ENCODE measurements at places on chromosomes 16 and 17.

DNA sequence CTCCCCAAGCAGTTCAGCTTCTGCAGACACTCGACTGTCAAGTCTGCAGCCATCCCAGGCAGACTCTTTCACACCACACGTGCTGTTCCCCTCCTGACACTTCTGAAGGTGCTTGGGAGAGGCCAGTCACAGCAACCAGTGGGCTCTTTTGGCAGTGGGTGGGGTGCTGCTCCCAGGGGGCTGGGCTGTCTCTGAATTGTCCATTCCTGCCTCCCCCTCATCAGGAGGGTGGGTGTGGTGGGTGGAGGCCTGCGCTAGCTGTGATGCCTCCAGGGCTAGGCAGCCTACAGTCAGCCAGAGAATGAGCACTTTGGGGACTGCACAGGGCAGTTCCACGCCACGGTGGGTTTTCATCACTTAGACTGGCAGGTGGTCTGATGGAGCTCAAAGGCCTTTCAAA, 10.3 kb downstream of the STARD3 start:
- DNase-seq = no peak

GRCh38 chr16:65064131-65064530, 57.7 kb downstream of the CDH11 start:
- no peak for DNase-seq

GRCh38 chr16:630249-630814, 453 bp upstream of the WFIKKN1 start:
- peak; percentile 51 for DNase-seq

DNA sequence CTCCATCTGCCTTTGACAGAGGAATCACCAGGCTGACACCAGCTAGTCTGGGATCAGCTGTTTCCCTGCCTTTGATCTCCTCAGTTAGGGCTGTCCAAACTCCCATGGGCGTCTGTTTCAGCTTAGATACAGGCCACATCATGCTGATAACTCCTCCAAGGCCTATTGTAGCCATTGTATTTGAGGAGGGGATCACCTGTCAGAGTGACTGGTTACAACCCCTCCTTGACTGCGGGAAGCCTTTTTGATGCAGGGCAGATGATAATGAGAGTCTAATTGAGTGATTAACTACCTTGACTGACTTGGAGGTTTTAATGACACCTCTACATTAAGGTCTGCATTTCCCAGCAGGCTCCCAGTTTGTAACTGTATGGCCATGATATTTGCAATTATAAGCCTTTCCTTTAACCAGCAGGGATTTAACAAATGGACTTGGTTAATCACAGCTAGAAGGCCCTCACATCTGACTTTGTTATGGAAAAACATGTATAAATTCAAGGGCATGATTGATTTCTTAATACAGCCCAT, 863.5 kb downstream of the KCNJ2 start:
- DNase-seq = no peak

- no peak for DNase-seq
These were observed 2.9 kb downstream of the CMTM1 start for GRCh38 chr16:66569131-66569530.

DNA sequence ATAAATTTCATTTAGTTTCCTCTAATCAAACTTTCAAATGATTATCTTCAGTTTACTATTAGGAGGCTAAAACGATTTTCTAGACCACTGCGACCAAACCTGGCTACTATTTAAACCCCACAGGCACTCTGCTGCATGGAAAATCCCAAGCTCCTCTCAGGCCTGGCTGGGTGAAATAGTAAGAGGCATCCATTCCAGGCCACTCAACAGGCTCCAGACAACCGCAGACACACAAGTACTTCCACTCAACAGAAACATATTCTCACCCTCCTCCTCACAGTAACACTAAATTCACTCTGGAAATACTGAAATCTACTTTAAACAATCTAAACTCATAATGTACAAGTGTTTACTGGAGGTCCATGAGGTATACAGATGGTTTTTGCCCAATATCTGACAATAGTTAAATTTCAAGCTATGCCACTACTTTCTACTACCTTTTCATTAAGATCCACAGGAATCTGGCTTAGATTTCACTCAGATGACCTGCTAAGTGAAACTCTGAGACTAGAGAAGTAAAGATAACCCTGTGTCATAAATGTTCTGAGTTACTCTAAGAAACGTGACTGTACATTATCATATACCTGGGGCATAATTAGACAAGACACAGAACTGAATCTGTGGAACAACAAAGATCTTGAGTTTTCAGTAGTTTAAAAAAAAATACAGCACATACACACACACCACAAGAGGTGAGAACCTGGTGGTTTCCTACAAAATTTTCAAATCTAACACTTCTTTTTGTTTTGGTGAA, 10.4 kb downstream of the VPS53 start:
- no peak for DNase-seq

DNA sequence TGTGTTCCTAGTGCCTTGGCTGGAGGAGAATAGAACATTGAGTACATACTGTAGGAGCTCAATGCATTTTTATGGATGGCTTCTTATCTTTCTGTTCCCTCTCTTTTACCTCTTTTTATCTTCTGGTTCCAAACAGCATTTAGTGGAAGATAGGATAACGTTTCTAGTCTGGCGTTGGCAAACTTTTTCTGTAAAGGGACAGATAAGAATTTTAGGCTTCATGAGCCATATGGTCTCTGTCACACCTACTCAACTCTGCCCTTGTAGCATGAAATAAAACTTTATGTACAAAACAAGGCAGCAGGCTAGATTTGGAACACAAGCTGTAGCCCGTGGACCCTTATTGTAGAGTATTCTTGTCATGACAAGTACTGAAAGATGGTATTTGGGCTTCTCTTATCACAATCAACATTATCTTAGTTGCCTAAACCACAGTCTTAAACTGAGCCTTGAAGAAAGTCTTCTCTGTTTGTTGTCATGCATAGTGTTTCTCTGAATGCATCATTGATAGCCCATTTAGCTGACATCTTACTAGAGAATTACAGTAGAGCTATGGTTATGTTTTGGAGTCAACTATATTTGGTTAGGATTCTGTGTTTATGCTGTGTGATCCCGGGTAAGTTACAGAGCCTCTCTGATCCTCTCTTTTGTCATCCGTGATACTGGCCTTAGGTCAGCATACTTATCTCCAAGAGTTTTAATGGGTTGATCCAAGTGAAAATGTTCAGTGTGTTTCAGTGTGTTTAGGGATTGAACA, 80.2 kb downstream of the HS3ST4 start:
- DNase-seq = no peak

GRCh38 chr17:51739245-51739886, 419.1 kb downstream of the CA10 start:
- DNase-seq = no peak

DNA sequence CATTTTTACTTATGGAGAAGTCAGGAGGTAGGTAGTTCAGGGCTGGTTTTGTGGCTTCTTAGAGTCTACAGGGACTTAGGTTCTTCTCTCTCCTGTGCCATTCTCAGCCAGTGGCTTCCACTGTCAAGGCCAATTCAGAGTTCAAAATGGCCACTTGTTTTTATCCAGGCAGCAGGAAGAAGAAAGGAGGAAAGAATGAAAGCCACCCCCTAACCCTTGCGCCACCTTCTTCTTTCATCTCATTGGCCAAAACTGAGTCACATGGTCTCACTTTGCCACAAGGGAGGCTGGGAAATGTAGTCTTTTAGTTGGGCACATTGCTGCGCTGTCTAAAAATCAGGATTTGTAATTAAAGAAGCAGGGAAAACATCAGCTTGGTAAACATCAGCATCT, 60.8 kb upstream of the MED9 start:
- no peak for DNase-seq

DNA sequence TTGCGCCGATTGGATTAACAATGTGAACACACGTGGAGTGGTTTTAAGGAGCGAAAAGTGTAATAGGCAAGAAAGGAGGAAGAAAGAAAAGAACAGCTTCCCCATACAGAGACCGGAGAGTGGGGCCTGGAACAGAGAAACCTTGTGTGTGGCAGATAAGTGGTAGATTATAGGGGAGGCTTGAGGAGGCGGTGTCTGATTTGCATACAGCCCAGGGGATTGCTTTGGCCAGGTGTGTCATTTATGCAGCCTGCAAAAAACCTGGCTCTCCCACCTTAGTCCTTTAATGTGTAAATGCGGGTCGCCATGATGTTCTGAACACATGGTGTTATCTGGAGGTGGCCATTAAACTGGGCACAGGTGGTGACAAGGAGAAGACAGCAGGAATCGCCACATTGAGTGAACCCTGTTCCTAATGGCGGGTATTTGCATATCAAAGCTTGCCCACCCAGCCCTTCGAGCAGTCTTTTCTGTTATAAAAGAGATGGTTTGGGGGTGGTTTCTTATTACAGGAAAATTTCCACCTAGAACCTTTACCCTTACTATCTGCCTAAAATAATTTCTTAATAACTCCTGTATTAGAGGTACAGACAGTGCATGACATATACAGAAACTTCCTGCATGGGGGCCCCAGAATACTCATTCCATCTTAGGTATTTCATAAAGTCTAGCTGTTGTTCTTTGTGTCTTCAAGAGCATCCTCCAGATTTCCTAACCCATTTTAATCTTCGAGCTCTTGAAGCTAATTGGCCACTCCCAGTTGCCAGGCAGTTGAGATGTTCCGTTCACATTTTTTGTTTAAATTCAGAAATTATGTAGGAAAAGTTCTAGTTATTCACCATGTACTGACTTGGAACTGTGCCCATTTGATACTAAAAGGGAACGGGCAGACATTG, 292.5 kb downstream of the RBFOX1 start:
- no peak for DNase-seq

DNA sequence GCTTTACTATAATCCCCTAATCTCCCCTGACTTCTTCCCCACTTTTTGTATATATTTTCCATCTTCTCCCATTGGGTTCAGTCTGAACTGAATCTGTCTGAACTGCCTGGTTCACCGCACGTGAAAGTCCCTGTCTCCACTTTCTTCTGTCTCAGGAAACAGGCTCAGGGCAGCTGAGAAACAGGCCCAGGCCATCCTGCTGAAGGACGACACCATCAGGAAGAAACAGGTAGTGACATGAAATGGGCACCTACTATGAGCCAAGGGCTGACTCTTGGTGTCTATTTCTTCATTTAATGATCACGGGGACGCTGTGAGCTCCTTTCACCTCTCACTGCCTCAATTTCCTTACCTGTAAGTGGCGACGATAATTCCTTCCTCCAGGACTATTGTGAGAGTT, 90.5 kb upstream of the HSBP1 start:
- DNase-seq = no peak

GRCh38 chr17:35801583-35802224, 6.3 kb upstream of the MMP28 start:
- DNase-seq = no peak

DNA sequence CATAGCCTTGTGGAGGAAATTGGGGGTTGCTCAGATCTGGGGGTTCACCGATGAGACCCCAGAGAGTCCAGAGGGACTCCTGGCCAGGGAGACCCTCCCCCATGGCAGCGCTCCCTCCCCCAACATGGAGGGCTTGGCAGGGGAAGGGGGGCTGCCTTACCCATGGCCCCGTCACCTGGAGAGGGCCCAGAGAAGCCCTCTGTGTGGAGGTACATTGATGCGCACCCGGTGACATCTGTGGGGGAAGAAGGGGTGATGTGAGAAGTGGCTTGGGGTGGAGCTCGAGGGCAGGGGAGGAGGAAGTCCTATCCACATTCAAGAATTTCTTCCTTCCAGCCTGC, 16.2 kb downstream of the ETV4 start:
- no peak for DNase-seq

Measured in pancreas (tissue), 10 donors.